ENCODE measurements at places on chromosomes 6 and 20.

DNA sequence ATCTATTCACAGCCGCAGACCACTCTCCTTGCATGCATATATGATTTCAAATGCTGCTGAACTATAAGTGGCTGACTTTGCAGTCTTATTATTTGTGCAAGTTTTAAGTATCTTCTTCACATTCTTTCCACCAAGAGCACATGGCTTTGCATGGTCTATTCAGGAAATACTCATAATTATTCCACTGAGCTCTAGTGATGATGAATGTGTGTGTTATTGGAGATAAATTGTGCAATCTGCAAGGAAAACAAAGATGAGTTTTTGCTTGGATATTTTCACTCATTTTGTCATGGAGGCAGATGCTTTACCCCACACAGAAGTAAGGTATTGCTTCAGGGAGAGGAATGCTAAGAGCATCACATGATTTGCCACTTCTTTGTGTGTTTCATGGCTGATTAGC, 764.6 kb downstream of the TBC1D32 start:
- no peak for DNase-seq

DNA sequence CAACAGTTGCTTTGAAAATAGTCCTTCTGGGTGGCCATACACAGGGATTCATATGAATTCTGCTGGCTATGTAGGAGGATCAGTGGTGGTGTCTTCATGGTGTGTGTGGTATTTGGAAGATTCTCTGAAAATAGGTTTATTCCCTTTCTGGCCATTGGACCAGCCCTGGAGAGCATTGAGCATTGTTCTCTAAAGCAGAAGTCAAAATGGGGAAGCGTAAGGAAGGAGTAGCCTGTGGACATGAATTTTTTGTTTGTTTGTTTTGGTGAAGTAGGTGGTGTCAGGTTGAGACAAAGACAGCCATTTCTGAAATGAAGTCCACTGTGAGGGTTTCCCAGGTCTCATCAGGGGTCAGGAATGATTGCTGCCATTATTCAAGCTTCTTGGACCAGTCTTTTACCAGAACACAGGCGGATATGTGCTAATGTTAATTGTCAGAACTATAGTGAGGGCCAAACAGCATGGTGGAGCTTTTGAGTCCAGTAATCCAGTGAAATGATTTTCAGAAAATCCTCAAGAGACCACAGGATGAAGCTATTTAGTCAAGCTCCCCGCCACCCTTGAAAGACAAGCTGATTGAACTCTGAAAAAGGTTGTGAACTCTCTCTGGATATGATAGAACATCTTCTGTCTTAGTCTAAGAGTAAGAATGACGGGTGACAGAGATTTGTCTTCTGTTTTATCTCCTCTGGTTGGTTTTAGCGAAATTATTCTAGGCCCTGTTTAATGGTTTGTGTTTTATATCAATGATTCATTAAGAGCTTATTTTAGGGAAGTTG, 60.0 kb downstream of the DNAH8 start:
- no peak for DNase-seq

GRCh38 chr6:136059308-136059707, 190.8 kb downstream of the MTFR2 start:
- DNase-seq = no peak

GRCh38 chr6:107662333-107662732, 161.8 kb downstream of the SCML4 start:
- no peak for DNase-seq

DNA sequence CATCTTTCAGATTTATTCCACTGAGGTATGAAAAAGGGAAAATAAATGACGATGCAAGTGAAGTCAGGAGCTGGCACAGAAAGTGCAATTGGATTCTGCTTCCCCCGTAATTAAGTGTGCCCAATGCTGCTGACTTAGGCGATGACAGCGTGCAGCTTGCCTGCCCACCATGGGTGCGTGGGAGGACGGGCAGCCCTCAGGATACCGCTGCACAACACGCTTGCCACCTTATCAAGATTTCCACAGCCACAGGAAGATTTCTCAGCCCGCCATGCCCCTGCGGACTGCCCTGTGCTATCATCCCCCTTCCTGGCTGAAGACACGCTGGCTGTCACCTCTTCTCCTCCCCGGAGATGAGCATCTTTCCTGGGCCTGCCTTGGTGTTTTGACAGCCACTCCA, 103.3 kb upstream of the BACH2 start:
- no peak for DNase-seq

- no peak for DNase-seq
Observed at GRCh38 chr6:68710916-68711315, 75.8 kb downstream of the ADGRB3 start.

DNA sequence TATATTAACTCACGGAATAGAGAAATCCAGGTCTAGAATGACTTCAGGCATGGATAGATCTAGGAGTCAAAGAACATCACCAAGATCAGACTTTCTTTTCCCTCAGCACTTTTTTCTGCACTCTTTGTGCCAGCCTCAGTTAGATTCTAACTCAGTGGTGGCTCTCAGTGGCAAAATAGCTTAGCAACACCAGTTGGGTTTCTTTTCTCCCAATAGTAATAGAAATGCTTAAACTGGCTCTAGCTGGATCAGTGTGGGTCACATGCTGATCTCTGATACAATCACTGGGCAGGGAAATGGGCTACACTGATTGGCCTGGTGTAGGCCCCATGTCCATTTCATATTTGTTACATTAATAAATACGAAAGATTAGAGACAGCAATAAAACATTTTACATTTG, 44.2 kb upstream of the ARFGEF2 start:
- no peak for DNase-seq

- DNase-seq = no peak
Observed at GRCh38 chr6:42745083-42745639, 742 bp downstream of the TBCC start.

GRCh38 chr6:23370051-23370450, 756.0 kb upstream of the NRSN1 start:
- no peak for DNase-seq
